Foreskin melanocyte (primary cell): ENCODE measurements at places on chromosomes 6 and 20.

DNA sequence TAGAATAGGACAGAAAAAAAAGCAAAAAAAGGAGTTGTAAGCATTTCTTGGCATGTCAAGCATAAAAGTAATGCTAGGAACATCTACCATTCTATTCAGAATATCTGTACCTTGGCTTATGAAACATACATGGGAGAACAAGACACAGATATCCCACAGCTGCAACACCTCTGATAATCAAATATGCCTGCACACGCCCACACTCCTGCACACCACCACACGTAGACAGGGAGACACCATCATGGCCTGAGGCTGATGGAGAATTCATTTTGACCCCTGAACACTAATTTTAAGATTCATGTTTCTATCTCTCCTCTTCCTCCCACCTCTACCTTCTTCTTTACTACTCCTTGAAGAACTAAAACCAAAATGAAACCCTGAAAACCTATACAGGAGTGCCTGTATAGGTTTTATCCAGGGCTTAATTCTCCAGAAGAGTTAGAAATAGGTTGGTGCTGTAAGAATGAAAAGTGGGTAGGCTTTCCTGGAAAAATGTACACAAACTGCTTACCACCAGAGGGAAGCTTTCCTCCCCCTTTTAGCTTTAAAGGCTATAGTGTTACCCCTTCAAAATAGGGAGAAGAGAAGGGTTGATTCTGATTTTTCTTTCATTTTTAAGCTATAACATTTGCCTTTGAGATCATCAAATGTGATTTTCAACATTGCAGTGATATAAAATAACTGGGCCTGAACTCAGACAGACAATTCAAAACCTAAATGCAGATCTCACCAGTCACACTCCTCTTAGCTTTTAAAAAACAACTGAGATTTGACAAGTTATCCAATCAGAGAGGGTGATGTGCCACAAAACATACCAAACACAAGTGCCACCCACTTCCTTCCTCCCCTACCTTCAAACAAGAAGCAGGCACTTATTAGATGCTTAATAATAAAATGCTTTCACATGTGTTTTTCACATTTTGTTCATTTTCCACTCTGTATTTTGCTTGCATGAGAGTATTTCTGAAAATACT lies 57.9 kb downstream of the ELOVL5 start:
- DNase-seq, result no peak

DNA sequence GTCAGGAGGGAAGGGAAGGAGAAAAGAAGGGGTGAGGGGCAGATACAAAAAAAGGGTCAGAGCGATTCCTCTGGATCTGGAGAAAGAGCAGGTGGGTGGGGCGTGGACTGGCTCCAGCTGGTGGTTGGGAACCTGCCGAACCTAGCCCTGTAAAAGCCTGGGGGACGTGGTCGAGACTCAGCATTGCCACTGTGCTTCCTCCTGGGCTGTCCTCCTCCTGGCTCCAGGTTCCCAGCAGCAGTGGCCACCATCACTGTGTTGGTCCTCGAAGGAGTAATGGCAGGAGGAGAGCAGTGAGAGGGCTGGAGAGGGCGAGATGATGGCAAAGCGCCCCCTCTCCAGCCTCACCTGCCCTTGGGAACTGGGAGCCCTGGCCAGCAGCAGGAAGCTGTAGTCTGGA lies 3.5 kb upstream of the RAET1L start:
- DNase-seq, result no peak

DNA sequence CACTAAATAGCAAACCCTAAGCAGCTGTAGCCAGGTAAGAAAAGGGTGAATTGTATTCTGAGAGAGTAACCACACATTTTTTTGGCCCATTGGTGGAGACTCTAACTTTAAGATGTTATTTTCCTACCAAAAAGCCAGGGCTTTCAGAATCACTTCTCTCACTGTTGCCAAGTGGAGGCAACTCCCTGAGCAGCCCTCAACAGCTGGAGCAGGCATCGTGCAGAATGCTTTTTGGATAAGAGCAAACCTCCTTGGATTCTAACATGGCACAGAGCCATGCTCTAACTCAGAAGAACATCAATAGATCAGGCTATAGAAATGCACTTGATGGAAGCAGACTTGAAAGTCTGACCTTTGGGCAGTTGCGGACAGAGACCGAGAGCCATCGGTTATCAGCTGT lies 722.2 kb upstream of the CHD6 start:
- DNase-seq, result no peak

DNA sequence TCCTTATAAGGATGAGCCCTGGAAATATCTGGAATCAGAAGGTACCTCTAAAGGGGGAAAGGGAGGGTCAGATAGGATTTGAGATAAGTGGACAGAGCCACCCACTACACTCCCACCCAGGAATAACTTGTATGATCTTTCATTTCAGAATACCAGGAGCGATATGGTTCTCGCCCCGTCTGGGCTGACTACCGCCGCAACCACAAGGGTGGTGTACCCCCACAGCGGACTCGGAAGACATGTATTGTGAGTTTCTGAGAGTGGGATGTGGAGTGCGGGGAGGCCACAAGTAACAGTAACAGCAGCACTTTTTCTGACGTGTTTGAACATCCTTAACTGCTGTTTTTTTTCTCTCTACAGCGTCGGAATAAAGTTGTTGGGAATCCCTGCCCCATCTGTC lies 1.9 kb downstream of the MRPS18B start:
- no peak for DNase-seq

DNA sequence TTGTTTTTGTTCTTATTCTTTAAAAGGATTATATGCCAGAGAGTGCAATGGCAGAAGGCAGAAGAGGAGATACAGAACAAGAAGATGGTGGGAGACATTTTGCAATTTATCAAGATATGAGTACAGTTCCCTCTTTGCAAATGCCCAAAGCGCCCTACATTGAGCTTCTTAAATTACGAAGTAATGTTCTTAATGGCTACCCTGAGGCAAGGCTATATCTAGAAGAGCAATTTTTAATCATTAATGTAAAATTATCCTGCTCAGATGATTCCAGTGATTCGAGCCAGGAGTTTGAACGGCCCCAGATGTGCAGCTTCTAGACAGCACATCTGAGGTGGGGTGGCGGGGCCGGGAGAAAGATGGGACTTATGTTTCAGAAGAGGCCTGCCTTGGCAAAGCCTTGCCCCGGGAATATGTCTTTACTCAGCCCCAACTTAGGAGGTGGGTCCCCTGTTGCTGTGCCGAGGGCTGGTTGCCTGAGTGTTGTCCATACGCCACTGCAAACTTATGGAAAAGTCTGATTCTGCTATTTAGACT lies 84.9 kb upstream of the MLN start:
- DNase-seq, result no peak

GRCh38 chr20:45919542-45920399 lies 7.8 kb upstream of the PLTP start:
- no peak for DNase-seq

DNA sequence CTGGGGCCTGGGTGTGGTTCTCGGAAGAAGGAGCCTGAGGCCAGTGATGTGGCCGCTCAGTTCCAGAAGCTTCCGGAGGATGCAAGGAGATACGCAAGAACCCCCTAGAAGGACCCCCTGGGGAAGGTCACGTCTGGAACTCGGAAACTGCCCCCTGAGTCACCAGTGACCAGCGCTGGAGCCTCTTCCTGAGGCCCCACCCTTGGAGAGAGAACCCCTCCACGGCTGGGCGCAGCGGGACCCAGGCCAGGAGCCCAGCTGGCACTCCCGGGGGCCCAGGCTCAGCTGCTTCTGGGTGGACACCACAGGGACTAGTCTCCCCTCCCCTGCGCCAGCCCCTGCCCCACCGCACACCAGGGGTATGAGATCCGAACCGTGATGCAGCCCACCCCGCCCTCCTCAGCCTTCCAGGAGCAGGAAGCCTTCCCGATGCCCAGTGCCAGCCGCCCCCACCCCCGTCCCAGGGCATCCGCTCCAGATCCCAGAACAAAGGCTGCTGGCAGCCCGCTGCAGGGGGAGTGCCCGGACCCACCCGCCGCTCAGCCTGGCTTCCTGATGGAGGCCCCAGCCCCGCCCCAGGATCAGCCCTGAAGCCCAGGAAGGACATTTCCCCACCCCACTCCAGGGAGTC lies 7.5 kb downstream of the LAMA5 start:
- no peak for DNase-seq

DNA sequence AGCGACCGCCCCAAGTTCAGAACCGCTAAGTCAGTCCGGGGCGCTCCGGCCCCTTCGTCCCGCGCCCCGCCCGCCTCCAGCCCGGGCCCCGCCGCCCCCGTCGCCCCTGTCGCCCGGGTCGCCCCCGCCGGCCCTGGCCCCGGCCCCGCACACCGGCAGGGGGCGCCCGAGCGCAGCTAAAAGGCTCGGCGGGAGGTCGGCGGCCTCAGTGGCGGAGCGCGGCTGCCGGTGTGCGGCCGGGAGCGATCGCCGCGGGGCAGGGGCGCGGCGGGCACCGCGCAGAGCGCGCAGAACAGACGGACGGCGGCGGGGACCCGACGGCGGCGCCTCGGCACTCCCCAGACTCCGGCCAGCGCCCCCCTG lies at the start of gene FNDC1:
FNDC1 (plus strand) TSS at position 208 of the 363 bp plus-strand sequence. CDS start 197 bp downstream, outside the sequence.
- DNase-seq, result no peak

- DNase-seq, result no peak
Measured at GRCh38 chr6:147566244-147566898, 57.9 kb downstream of the SAMD5 start.

DNA sequence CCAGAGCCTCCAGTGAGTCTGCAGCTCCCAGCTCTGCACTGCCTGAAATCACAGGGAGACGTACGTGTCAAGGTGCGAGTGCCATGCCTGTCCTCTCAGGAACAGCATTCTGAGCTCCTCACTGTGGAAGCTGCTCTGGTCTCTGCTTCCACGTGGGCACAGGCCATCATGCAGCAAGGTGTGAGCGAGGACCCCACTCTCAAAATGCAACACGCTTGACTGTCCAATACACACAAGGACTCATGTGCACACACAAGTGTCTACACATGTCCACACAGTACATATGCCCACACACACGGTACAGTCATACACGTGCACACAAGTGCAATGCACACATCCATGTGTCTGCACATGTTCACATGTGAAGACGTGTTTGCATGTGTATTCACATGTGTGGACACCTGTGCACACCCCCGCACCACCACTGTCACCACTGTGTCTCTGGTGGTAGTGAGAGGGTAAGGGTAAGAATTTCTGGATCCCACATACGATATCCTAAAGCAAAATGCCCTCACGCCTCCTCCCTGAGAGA lies 260.5 kb downstream of the DLL1 start:
- DNase-seq, result no peak

DNA sequence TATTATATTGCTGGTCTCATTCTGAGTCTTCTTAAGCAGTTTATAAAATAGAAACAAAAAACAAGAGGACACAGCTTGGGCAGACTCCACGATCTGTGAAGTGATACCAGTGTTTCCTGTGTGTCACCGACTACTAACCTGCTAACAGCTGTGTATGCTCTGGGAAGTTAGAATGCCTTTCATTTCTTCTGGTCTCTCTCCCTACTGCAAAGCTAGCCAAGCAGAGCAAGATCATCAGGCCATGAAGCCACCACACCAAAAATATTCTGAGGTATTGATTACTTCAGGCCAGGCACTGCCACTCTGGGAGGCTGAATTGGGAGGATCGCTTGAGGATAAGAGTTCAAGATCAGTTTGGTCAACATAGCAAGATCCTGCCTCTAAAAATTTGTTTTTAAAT lies 46.9 kb upstream of the SMIM29 start:
- no peak for DNase-seq

DNA sequence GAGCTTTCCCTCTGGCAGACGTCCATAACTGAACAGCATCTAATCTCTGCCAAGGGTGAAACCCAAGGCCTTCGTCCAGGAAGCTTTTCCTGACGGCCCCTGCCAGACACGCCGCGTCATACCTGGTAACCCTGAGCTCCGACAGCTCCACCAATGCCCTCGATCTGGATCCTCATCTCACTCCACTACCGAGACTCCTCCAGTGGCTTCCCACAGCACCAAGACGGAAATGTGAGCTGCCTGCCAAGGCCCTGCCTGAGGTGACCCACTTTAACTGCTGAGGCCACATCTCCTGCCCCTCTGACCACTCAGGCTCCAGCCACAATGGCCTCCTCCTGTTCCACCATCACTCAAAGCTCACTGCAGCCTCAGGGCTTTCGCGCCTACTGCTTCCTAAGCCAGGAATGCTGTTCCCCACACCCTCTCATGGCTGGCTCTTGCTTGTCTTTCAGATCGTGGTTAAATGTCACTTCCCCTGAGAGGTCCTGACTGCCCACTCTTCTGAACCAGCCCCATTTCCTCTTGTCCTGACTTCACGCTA lies 143.2 kb downstream of the PREX1 start:
- DNase-seq, result peak; percentile 51

DNA sequence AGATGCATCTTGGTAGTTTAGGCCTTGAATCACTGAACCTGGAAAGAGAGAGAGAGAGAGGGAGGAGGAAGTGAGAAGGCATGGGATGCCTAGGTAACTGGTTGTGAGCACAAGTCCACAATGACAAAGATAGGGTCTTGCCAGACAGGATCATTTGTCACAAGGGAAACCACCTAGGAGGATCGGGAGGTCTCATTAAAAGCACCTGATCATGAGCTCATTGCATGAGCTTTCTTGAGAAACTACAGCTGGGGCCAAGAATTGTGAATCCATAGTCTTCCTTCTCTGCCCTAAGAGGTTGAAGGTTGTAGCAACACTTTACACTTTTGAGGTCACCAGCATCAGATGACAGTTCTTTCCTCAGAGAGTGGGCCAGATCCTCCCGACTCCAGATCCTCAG lies 195.7 kb downstream of the CD83 start:
- no peak for DNase-seq

GRCh38 chr20:51258582-51259165 lies 235.8 kb upstream of the KCNG1 start:
- peak; percentile 80 for DNase-seq

DNA sequence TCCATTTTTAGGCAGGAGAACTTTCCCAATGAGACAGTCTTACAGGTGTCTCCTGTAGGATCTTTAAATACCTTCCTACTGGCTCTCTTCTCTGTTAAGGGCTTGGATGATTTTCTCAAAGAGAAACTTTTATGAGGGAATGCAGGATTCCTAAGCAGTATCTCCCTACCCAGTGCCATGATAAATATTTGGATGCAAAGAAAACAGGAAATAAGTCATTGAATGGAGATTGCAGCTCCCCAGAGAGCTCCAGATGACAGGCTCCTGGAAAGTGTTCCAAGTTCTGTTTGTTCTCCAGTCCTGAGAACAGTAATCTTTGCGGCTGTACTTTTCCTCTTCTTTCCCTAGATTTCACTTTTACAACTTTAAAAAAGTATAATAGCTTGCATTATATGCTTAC lies 2.4 kb upstream of the SCGN start:
- no peak for DNase-seq

- no peak for DNase-seq
Measured at GRCh38 chr6:137830511-137830911, 36.5 kb upstream of the TNFAIP3 start.

DNA sequence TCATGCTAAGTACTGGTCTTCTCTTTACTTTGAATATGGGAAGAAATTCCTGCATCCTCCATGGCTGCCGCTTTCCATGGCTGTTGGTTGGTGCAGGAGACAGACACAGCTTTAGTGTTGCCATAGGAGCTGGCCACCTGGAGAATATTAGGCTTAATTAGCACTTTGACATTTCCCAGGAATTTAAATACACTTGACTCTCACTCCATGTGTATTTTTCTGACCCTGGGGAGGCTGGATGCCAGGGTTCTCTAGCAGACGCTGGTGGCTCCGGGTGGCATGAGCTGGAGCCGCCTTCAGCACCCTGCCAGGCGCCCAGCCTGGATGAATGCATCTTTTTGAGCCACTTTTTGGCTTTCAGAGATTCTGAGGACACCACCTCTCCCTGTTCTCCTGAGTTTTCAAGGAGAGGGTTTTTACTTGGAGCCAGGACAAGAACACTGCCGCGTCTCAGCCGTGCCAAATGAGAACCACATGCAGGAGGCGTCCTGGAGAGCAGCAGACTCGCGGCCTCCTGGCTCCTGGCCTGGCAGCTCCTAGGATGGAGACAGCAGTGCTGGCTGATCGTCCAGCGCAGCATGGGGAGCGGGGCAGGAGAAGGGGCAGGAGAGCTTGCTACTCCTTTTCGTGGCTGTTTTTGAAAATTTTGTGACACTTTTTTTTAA lies 258.8 kb downstream of the SMOC2 start:
- no peak for DNase-seq
